ENCODE measurements at places on chromosomes 3 and 15.

DNA sequence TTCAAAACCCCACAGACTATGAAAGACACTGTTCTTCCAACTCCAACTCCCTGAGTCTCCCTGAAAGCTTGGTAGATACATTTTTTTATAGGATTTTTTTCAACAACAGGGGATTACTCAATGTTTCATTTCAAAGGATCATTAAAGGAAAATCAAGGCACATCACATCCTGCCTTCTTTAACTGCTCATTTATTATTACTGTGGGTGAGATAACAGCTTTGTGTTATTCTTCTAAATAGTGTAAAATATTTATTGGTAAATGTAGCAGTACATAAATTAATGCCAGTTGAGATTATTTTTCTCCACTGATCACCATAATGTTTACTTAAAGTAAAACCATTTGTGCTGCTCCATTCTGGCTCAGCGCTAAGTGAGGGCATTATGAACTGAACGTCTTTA, 57.2 kb downstream of the AGBL1 start:
- DNase-seq: no peak

- no peak for DNase-seq
These were observed 23.6 kb upstream of the CSPG4 start for GRCh38 chr15:75736256-75736655.

- DNase-seq: no peak
These were observed 52.1 kb upstream of the IQSEC1 start for GRCh38 chr3:13125092-13126015.

DNA sequence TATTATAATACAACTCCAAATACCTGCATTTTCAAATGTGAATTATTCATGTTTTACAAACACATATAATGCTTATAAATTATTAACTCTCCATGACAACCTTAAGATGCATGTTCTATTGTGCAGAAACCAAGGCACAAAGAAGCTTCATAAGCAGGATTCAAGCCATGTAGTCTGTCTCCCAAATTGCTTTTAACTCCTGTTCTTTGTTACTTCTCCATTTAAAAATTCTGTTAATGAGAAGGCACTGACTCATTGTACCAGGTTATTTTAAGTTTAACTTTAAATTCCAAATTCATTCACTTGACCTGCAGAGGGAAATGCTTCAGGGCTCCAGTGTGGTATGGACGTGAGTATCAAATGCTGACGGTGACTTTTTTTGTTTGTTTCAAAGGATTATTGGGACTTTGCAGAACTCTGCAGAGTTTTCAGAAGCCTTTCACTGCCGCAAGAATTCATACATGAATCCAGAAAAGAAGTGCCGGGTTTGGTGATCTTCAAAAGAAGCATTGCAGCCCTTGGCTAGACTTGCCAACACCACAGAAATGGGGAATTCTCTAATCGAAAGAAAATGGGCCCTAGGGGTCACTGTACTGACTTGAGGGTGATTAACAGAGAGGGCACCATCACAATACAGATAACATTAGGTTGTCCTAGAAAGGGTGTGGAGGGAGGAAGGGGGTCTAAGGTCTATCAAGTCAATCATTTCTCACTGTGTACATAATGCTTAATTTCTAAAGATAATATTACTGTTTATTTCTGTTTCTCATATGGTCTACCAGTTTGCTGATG, 100.0 kb downstream of the MME start:
- DNase-seq: no peak

- no peak for DNase-seq
These were observed 52.7 kb downstream of the MITF start for GRCh38 chr3:69791919-69792399.

- no peak for DNase-seq
These were observed 184.4 kb upstream of the UMPS start for GRCh38 chr3:124545891-124546290.

- no peak for DNase-seq
These were observed 18.5 kb downstream of the TNK2 start for GRCh38 chr3:195889870-195890295.

GRCh38 chr15:70609889-70610288, 153.5 kb downstream of the UACA start:
- no peak for DNase-seq

GRCh38 chr15:29888646-29889045, 66.4 kb upstream of the TJP1 start:
- no peak for DNase-seq

DNA sequence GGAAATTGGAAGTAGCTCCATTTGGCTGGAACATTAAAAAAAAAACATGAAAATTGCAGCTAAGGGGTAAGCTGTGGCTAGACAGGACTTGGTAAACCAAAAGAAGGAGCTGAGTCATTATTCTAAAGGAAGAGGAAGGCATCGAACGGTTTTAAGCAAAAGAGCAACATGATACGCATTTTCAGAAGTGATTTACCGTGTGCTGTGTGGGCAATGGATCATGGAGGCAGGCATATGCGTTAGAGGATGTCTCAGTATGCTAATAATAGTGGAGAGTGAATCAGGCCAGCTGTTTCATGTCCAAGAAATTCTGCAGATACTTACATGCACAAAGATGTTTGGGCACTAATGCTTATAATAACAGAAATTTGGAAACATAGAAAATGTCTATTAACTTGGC, 409.1 kb upstream of the ATP11B start:
- DNase-seq: no peak

DNA sequence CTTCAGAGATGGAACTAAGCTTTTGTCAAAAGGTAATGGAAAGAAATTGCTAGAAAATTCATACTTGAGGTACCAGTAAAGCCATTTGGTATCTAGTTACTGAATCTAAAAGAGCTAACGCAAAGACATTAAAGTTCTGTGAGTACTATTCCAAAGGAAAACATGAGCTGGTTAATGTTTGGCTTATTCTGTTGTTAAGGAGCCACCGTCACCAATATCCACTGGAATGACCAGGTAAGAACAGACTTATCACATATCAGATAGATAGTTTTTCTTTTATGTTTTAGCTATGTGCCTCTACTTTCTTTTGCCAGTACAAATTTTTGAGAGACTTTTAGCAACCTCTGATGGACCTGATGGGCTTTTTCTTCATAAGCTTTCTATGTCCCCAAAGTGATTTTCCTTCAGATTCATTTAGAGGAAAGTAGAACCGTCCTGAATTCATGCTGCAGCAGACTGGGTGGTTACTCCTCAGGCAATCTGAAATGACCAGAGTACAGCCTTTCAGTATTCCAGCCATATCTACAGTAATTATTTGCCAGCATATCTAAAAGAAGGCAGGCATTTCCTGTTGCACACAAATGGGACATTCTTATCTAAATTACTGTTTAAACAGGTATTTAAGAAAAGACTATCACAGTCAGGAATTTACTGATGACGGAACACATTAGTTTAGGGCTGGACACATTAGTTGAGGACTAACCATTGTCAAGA, 274.1 kb downstream of the MECOM start:
- no peak for DNase-seq

GRCh38 chr3:194137008-194137505, 1.1 kb downstream of the HES1 start:
- peak; percentile 66 for DNase-seq

GRCh38 chr3:167684388-167684993, 30.7 kb upstream of the WDR49 start:
- DNase-seq: peak; percentile 37

- DNase-seq: no peak
These were observed 57.0 kb upstream of the CMTM7 start for GRCh38 chr3:32334675-32335074.

GRCh38 chr3:121870717-121871116, 23.5 kb upstream of the SLC15A2 start:
- no peak for DNase-seq

DNA sequence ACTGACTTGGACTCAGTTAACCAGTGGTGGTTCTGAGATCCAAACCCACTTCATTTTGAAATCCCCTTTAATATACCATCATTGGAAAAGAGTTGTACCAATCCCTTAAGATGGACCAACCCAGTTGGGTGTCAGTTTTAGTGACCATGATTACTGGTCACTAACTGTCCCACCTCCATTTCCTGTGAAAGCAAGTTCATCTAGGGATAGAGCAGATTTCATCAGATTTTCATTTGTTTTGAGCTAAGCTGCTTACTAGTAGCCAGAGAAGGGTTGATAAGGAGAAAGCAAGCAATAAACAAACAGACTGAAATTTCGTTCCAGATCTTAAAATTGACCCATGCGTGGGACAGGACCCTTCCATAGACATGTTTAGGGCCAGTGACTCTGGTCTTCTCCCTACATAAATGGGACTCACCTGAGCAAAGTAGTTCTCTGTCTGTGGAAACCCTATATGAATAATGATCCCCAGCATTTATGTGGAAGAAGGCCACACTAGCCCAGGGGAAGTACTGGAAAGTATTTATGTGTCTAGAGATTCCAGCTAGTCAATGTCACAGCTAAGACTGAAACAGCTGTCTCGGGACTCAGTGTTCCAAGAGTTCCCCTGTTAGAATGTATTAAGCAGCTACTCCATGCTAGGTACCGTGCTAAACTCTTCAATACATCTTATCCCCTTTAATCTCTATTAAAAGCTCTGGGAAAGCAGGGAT, 196.0 kb upstream of the BCL6 start:
- no peak for DNase-seq

DNA sequence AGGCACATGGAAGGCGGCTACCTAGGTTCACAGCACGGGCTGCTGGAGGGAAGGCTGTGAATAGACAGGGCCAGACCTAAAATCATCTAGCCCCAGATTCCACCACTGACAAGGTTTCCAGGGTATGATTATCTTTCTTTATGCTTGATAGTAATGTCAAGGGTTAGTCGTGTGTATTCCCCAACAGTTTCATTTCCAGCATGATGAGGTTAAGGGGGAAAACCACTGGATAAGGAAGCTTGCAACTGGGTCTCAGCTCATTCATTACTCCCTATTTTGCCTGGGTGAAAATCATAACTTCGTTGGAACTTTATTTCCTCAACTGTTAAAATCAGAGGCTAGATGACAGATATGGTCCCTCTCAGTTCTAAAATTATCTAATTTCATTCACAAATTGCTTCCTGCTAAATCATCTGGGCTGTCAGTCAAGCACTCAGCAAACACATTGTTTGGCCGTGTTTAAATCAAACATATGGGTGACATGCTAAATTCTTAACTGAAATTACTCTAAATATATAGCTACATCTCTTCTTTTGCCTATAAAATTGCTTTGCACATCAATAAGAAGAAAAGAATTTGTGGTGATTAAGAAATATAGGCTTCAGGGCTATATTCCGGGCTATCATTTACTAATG, 111.7 kb downstream of the CYP19A1 start:
- DNase-seq: no peak

GRCh38 chr3:57127891-57128518, 37.1 kb downstream of the IL17RD start:
- DNase-seq: no peak

DNA sequence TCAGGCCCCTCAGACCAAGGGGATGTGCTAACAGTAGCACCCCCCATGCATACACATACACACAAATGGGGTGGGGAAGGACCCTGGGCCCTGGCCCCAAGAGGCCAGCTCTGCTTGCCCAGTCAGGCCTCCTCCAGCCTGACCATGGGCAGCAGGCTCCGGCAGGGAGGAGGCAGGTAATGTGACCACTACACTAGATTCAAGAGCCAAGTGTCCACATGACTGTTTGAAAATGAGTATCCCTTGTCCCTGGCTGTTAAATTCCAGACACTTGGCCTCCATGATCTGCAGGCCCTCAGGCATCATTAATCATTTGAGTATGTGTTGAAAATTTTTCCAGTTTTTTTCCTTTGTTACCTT, 13.9 kb upstream of the GNAI2 start:
- no peak for DNase-seq

DNA sequence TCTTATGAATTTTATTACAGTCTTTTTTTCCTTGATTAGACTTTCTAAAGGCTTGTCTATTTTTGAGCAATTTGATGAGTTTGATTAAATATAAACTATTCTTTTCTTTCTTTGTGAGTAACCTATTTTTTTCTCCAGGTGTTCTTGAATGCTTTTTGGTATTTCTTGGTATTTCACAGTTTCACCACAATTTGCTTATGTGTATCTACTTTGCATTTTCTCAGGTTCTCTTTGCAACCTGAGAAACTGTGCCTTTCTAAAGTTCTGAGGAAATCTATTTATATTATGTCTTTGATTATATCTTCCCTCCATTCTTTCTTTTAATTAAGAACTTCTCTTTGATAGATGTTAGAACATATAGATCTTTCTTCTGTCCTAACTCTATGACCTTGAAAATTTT, 117.1 kb upstream of the MLF1 start:
- no peak for DNase-seq

DNA sequence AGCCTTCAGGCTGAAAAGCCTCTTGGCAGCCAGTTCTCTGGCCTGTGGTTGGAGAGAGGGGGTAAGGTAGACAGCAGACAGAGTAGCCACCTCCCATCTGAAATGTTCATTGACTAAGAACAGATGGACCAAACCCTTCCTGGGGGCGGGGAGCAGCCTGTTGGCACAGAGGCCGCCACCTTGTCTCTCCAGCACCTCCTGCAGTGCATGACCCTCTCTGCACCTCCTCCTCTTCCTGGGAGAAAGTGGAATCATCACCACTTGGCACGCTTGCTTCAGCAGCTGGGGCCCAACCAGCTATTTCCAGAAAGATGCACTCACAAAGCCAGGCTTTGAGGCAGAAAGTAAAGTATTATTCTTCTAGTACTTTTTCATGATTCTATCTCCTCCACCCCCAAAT, 313.4 kb upstream of the CHRM5 start:
- no peak for DNase-seq

- DNase-seq: no peak
These were observed 14.8 kb downstream of the EEFSEC start for GRCh38 chr3:128167973-128168674.

GRCh38 chr3:190738636-190739155, 123.8 kb downstream of the GMNC start:
- DNase-seq: no peak

- peak; percentile 24 for DNase-seq
These were observed 824 bp upstream of the CILP start for GRCh38 chr15:65212097-65212496.

DNA sequence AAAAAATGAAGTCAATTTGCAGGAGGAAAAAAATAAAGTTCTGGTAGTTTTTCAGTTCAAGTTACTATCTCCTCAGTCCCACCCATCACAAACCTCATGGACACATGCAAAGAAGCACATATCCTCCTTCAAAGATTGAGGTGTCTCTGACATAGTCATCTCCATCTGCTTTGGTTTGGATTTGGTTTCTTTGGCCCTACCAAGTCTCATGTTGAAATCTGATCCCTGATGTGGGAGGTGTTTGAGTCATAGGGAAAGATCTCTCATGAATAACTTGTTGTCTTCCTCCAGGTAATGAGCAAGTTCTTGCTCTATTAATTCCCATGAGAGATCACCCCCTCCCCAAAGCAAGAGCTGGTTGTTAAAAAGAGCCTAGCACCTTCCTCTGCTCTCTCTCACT, 446.8 kb downstream of the IGSF11 start:
- DNase-seq: peak; percentile 32

DNA sequence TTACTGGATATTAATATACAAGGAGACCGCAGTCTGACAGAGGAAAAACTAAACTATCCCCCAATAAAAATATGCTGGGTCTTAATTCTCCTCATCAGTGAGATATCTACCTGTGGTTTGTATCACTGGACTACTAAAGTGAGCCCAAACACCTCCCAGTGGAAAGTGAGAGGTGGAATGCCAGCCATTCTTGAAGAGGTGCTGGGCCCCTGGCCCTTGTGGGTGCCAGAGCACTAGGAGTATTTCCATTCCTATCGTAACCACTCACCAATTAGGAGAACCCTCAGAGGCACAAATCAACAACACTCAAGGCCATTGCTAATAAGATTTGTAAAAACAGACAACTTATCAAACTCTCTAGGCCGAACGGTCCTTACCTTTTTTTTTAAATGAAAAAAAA, 121.5 kb upstream of the TSPAN3 start:
- no peak for DNase-seq

Measured in GM06990 (cell line).